Activated T-cell treated with anti-CD3 and anti-CD28 coated beads for 24 hours (primary cell): ENCODE measurements at places on chromosomes 1 and 21.

DNA sequence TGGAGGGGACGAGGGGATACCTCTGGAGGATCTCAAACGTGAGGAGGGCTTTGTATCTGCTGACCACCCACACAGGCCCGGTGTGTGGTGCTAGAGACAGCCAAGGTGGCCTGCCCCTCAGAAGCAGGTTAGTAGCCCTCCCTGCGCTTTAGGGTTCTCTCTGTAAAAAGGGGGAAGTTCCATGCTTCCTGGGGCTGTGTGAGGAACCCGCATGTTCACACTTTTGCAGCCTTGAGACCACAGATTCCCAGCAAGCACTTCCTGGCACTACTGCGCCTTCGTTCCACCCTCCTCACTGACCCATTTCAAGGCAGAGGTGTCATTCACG is 7.9 kb upstream of the GUCA2B start:
- no peak for DNase-seq

DNA sequence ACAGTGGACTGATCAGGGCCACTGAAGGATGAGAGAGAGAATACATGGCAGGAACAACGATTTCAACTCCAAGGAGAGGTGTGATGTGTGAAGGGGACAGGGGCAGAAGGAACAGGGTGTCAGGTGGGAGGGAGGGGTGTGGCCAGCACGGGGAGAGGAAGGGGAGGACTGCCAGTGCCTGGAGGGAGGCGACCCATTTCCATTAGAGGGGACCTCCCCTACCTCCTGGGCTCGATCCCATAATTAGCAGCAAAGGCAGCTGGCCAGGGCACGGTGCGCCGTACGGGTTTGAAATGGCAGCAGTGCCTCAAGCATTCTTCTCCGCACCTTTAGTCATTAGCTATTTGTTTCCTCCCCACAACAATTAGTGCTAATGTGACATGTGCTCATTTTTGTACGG is 22.7 kb downstream of the CRYAA start:
- DNase-seq, result no peak

DNA sequence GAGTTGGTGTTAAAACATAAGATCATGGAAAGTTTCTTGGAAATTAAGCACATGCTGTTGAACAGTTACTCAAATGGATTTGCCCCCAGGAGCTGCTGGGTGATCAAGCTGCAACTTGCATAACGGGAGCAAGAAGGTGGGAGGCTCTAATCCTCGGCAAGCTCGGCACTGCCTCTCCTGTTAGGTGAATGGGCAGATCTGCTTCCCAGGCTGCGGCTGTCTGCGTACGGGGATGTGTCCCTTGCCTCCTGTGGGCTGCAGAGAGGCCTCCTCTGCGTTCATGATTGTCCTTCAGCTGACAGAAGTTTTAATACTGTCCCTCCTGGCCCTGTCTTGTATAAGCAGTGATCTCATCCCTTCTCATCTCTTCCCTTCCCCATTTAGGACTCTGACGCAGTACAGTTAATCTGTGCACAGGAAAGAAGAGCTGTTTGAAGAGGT is 36.7 kb downstream of the ATP1A1 start:
- no peak for DNase-seq

GRCh38 chr1:118266436-118266835 is 81.4 kb upstream of the SPAG17 start:
- no peak for DNase-seq

- no peak for DNase-seq
These were observed 199.7 kb downstream of the CAMTA1 start for GRCh38 chr1:6984986-6985385.

GRCh38 chr21:39885119-39885848 is 18.0 kb downstream of the PCP4 start:
- DNase-seq, result no peak

DNA sequence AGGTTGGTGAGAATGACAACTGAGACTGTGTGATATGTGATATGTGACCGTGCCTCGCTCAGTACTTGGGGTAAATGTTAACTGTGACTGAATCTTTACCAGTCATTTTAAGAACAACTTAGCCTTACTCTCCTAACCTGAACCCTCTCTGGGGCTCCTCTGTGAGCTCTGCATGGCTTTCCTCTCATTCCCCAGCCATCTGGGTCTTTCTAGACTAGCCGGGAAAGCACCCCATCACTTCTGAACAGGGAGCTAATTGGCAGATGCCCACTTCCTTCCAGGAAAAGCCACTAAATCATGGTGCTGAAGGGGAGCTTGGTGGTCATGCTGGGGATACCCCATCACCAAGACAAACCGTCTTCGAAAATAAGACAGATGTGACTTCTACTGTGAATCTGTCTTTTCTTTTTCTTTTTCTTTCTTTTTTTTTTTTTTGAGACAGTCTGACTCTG is 16.5 kb upstream of the FOXO6 start:
- DNase-seq, result no peak

DNA sequence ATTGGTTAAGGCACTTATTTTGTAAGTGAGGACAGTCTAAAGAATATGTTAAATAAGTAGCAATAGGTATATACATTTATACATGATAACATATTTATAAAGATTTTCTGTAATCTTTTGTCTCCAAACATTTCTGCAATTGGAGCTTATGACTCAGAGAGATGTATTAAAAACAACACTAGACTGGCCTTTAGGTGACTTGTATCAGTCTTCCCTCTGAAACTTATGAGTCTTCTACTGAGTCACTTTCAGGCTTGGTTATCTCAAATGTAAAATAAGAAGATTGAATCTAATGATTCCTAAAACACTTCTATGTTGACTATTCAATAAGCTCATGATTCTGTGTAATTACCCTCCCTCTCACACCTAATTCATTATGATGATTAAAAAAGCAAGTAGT is 672.6 kb upstream of the NEGR1 start:
- DNase-seq, result no peak

DNA sequence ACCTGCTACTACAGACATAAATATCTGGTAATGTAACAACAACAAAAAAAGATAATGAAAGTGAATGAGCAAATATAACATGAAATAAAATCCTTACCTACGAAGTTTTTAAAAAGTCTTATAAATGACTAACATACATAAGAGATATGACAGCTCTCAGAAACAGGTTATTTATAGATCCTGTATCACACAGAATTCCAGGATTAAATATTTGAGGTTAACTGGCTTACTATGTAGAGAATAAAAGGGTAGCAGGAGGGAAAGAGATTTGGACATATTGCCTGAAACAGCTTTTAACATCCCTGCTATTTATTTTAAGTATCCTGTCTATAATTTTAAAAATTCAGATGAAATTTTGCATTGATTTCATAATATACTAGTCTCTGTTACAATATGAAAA is 16.3 kb downstream of the MYSM1 start:
- DNase-seq, result no peak

DNA sequence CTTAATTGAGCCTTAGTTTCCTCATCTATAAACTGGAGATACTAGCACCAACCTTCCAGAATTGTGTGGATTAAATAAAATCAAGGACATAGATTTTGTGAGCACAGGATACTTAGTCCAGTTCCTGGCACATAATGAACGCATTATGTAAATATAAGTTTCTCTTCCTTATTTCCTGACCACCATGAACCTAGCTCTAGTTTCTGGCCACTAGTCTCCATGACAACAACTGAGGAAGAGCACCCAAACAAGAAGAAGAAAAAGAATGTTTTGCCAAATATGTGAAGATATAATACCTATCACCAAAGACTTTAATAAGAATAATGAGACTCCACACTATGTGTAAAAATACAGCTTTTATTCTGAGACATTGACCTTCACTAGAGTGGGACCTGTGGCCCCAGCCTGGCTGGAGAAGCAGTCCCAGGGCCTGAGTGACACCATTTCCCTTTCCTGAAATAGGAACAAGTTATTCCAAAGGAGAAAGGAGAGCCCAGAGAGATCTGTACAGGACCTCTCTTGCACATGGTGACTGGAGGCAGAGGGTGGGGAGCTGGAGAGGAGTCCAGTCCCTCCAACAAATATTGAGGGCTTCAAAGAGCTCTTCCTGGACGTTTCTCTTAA is 940 bp upstream of the USF1 start:
- no peak for DNase-seq

DNA sequence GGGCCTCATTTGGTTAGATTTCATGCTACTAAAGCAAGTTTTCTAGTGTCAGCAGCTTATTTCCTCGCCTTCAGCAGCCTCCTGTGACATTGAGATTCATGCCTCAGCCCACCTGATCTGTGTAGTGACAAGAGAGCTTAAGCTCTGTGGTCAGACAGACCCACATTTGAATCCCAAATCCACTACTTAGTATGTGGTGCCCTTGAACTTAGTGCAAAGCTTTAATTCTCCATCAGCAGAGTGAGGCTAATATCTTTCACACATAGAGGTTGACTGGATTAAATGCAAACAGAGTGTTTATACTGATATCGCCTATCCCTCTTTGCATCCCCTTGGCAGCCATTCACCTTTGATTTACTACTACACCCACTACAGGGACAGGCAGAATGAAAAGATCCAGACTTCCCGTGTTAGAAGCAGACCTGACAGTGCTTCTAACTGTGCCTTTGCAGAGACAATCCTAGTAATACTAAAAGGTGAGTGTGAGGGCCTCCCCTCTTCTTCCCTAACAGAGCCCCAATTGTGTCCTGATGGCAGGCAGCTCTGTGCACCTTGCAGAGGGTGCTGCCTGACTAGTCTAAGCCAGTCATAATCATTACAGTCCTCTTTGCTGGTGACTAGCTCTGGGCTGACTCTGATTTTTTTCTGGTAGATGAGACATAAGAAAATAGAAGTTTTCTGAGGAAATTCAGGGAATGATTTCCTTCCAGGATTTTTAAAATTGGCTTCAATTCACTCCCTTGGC is 264.0 kb downstream of the CTH start:
- DNase-seq, result no peak

GRCh38 chr1:203597331-203598090 is 29.1 kb upstream of the ATP2B4 start:
- no peak for DNase-seq

DNA sequence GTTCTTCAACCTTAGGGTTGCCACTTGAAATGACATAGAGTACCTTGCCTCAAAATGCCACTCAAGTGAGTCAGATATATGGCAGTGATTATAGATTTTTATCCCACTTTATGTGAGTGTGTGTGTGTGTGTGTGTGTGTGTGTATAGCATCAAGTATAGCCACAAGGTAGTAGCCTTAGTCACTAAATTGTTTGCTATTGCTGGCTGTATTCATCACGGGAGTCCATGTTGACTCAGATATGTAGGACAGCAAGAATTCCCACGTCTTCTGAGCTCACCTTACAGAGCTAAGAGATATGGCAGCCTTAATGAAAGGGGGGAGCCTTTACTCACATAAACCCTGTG is 9.3 kb downstream of the ETS2 start:
- DNase-seq, result no peak

DNA sequence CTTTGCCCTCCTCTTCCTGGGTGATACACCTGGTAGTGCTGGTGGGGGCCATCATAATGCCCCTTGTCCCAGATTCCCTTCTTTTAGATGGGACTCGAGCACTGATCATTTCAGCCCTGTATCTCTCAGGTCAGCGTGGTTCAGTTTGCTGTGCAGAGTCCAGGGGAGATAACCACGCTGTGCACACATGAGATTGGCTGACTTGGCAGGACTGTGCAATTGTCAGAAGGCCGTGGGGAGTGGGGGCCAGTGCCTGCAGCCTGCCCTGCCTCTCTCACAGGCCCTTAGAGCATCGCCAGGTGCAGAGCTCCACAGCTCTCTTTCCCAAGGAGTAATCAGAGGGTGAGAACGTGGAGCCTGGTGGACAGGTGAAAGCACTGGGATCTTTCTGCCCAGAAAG is 15.2 kb downstream of the EPHX1 start:
- DNase-seq, result no peak

GRCh38 chr1:245609354-245610150 is 454.8 kb downstream of the KIF26B start:
- DNase-seq, result no peak

DNA sequence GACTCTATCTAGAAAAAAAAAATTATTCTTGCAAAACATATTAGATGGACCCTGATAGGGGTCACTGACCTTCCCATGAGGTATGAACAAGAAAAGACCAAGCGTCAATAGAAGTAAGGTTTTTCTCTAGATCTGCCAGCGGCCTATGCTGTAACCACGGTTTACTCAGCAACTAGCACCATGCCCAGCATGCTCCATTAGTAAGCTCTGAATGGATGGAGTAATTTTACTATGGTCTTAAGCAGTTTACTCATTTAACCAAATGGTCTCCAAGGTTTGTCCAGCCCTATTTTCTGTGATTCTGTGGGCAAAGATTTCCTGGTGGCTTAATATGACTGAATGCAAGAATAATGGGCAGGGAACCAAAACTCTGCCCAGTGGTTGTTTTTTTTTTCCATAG is 113.9 kb downstream of the ADSS2 start:
- no peak for DNase-seq

DNA sequence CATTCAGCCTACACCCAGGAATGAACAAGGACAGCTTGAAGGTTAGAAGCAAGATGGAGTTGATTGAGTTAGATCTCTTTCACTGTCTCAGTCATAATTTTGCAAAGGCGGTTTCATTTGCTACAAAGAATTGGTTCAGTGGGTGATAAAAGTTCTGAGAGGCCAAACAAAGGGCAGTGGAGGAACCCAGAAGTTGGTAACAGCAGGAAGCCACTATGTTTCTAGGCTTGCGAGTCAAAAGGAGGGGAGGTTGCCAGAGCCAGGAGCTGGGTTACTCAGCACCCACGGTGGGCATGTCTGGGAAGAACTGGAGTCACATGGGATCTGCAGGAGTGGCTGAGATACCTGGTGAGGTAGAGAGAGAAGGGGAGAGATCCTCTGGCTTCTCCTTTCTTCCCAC is 64.2 kb upstream of the MRPS6 start:
- no peak for DNase-seq

- DNase-seq, result no peak
These were observed 86.6 kb upstream of the C1orf87 start for GRCh38 chr1:60160141-60160540.
